ENCODE measurements at places on chromosomes 1 and 21.
A peak's percentile ranks its signal among the peaks of the same experiment; 100 is the strongest.

- DNase-seq = no peak
These were observed 34.9 kb downstream of the WLS start for GRCh38 chr1:68197461-68197860.

- DNase-seq = no peak
These were observed 2.3 kb upstream of the BCAN start for GRCh38 chr1:156639601-156640101.

- peak; percentile 42 for DNase-seq
These were observed at the start of the genes CEPT1 and DRAM2 for GRCh38 chr1:111139956-111140679. TSS of gene CEPT1 (plus strand) at chr1:111140223. CDS start at chr1:111147715, 7,492 bp downstream. TSS of gene DRAM2 (minus strand) at chr1:111140093. CDS start at chr1:111131554, 8,539 bp downstream.

DNA sequence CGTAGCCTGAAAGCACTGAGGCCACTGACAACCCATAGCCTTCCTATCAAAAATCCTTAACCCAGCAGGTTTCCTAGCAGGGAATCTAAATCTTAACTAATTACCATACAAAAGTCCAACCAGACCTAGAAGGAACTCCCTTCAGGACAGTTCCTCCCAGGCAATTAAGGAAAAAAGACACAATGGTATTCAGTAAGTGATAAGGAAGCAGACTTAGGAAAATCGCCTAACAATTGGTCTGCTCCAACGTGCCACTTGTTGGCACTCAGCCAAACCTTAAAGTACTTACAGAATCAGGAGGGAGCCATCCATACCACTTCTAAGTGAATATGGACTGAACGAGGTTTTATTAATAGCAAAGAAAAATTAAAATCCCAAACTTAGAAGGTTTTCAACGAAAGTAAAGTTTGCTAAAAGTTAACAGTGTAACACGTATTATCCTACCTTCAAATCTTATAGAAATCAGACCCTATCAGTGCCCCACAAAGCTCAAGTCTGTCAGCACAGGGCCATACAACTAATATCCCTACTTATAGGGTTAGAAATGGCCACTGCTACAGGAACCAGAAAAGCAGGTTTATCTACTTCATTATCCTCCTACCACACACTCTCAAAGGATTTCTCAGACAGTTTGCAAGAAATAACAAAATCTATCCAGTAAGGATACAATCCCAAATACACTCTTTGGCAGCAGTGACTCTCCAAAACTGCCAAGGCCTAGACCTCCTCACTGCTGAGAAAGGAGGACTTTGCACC lies 29.0 kb downstream of the SPATA6 start:
- DNase-seq = no peak

DNA sequence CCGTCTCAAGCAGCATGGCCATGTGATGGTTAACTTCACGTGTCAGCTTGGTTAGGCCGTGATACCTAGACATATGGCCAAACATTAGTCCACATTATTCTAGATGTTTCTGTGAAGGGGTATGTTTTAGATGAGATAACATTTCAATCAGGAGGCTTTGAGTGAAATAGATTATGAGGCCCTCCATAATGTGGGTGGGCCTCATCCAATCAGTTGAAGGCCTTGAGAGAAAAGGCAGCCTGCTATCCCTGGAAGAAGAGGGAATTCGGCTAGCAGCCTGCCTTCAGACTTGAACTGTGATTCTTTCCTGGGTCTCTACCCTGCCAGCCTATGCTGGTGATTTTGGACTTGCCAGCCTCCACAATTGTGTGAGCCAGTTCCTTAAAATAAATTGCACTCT lies 90.1 kb downstream of the ZSCAN20 start:
- DNase-seq = no peak

GRCh38 chr21:22725436-22725835 lies 1727.2 kb downstream of the NCAM2 start:
- no peak for DNase-seq

- no peak for DNase-seq
These were observed 30.3 kb downstream of the YARS1 start for GRCh38 chr1:32786856-32787255.

DNA sequence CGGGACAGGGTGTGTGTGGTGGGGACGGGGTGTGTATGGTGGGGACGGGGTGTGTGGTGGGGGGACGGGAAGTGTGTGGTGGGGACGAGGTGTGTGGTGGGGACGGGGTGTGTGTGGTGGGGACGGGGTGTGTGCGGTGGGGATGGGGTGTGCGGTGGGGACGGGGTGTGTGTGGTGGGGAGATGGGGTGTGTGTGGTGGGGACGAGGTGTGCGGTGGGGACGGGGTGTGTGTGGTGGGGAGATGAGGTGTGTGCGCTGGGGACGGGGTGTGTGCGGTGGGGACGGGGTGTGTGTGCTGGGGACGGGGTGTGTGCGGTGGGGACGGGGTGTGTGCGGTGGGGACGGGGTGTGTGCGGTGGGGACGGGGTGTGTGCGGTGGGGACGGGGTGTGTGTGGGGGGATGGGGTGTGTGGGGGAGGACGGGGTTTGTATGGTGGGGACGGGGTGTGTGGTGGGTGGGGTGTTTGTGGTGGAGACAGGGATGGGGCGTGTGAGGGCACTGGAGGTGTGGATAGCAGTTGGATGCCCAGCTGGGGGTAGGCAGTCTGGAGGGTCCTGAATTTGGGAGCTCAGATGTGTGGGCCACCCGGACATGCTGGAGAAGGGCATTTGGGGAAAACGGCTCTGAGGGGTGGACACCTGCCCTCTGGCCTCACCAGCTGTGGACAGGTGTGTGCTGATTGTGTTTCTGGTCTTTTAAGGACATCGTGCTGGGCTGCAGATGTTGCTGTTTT lies 16.9 kb downstream of the IBA57 start:
- no peak for DNase-seq

DNA sequence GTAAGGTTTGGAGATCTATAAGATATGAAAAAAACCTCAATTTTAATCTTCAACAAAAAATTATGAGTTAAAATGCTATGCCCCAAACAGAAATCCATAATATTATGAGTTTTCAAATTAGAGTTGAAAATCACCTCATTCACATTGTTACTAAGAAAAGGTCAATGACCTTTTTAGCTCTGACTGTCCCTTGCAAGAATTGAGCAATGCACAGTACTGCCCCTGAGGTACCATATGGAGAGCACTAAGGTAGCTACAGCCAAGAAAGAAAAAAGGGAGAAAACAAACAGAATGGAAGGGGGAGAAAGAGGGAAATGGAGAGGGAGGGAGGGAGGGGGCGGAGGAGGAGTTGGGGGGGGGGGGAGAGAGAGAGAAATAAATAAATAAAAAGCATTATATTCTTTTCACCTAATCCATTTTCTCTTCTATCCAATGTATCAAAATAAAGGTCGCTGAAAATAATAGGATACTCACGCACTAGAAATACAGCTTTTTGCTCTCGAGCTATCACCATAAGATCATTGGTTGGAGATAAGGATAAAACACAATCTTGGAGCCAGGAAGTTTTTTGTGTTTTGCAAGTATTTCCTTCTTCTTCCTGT lies 58.8 kb downstream of the RAB3GAP2 start:
- DNase-seq = no peak

DNA sequence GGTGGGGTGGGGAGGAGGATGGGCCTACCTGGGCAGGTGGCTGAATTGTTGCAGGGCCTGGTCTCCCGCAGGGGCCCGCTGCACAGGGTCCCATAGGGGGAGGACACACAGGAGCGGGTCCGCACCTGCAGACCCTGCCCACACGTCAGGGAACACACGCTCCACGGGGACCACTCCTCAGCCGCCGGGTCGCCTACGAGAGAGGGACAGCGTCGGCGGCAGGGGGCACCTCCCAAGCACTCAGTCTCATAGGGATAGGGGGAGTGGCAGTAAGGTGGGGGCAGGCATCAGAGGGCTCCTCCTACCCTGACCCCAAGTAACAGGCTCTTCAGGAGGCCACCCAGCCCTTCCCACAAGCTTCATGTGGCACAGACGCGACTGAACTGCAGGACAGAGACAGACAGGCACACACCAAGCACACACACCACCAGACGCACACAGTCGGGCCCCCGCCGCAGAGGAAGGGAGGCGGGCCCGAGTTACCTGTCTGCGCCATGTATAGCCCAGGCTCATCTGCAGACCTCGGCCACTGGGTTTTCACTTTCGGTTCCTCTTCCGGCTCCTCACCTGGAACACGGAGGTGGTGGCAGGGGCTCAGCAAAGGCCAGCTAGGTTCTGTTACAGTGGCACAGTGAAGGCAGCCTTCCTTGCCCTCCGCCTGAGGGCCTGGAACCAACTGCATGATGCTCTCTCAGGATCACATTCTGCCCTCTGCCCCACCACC lies 19.8 kb downstream of the ADGRB2 start:
- DNase-seq = no peak

DNA sequence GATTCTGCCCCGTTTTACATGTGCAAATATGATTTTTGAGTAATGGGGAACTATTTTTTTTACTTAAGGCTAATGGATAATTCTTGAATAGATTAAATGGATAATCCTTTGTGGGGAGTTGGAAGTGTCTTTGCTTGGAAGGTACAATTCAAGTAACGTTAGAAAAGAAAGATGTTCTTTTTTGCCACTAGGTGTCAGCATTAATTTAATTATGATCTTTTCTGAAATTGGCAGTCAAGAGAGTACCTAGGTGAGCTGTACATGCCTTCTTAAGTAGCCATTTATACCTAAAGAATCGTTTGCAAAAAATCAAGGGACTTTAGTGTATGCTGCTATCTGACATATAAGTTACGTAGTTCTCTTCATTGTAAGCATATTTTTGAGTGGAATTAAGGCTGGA lies 2.2 kb downstream of the FBXO28 start:
- peak; percentile 56 for DNase-seq

DNA sequence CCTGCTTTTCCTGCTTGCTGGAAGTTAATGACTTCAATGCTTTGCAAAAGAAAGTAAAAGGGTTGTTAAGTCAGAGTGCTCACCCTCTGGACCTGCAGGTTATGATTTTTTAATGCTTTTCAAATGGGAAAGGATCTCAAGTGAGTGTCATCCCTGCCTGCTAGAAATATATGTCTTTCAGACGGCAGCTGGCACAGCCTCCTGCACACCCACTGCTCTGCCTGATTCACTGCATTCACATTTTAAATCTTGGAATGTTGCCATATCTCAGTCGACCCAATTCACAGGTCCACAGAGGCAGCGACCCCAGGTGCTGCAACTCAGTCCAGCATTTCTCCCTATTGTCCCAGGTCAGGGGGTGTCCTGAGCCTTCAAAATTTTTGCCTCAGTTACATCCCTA lies 10.7 kb downstream of the DUSP23 start:
- DNase-seq = no peak

GRCh38 chr1:93728480-93729131 lies 47.0 kb upstream of the BCAR3 start:
- DNase-seq = peak; percentile 42

DNA sequence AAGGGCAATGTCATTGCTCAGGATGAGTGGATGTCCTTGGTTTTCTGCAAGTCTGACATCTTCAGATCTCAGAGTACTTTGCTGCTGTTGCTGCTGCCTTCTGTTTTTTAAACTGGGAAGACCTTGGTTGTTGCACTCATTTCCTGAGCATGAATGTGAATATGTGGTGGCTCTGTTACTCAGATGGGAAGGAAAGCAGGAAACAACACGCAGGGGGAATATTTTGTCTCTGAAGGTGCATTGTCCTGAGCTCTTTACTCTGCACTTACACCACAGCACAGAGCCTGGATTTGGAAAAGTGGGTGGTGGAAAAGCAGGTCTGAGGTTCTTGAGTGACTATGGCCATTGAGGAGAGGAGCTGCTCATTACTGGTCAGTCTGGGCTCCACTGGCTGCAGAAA lies 36.3 kb downstream of the PTGFRN start:
- DNase-seq = no peak
